ENCODE measurements at places on chromosomes 3 and 15.

DNA sequence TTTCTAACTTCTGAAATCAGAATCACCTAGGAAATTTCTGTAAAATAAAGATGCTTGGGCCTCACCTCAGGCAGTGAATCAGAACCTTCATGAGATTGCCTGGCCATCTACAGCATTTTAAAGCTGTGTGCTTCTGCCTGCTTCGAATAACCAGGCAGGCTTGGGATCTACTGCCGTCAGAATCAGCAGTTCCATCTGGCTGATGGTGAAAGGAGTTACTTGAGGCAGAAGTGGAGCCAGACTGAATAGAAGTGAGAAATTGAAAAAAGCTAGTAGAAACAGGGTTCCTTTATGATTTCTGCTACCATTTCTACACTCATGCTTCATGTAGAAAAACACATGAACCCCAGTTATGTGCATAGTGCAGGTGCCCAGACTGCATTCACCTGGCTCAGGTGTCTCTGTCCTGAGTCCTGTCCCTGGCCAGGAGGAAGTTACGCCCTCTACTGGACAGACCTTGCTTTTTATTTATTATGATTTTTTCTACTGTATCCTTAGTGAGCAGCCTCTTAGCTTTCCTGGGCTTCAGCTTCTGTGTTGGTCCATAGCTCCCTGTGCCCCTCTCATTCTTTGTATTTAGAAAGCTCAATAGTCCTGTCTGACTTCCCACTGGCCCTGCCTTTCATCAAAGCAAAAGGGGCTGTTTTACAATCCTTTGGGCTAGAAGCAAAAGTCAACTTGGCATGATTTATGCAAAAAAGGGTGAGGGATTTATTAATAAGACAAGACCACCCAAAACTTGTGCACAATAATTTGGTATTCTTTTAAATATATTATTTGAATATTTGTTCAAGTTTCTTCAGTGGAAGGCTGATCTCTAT is 200.8 kb upstream of the GOLGA6L4 start:
- DNase-seq: no peak

DNA sequence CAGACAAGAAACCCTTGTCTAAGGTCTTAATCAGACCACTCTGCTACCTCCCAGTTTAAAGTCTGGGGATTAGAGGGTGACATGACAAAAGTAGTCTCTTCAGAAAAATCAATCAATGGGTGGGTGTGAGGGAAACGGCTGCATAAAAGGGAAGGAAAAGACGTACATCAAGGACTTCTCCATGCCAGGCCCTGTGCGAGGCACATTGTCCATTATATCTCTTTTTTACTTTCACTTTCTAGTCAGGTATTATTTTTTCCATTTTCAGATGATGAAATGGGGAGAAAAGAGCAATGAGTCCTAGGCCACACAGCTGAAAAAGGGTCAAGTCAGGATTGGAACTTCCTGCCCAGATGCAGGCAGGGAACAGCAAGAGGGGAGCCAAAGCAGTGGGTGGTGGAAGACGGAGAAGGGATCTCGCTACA is 4.6 kb upstream of the CX3CR1 start:
- no peak for DNase-seq

GRCh38 chr3:52373676-52374075 is 57.6 kb downstream of the DNAH1 start:
- no peak for DNase-seq

- DNase-seq: no peak
Measured at GRCh38 chr3:159632851-159633250, 355.8 kb upstream of the IL12A start.

DNA sequence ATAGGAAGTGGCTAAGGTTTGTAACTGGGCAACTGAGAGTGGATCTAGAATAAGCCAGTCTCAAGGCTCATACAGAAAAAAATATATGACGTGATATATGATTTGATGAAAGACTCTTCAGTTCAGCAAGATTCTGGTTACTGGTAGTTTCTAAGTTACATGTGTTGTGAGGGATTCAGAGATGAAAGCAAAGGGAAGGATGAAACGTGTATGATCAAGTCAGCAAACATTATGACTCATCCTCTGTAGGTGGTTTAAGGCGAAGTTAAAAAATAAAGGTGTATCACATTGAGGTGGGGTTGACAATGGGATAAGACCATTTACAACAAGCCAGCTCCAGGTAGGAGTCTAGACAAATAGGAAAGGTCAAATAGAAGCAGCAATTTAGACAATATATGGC is 16.2 kb downstream of the TERC start:
- no peak for DNase-seq

GRCh38 chr15:62334536-62334935 is 169.5 kb upstream of the C2CD4B start:
- no peak for DNase-seq

DNA sequence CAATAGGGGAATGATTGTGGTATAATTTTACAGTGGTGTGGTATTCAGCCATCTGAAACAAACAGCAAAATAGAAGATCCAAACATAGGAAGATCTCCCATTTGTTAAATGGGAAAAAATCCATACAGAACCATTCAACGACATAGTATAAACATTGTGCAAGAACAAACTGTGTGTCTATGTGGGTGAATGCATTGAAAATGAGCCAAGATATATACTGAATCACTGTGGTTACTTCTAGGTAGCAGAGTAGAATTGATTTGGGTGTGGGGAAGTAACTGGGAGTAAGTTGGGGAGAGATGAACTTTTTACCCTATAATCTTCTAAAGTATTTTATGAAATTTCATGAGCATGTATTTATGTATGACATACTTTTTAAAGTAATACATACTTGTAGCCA is 123.1 kb upstream of the UMPS start:
- DNase-seq: no peak

GRCh38 chr3:14305324-14305723 is 97.1 kb upstream of the SLC6A6 start:
- no peak for DNase-seq

- DNase-seq: no peak
Measured at GRCh38 chr3:46811615-46812236, 51.5 kb downstream of the MYL3 start.

GRCh38 chr15:63067976-63068743 is 25.6 kb downstream of the TPM1 start:
- no peak for DNase-seq

- DNase-seq: no peak
Measured at GRCh38 chr3:7207125-7207524, 346.2 kb downstream of the GRM7 start.

DNA sequence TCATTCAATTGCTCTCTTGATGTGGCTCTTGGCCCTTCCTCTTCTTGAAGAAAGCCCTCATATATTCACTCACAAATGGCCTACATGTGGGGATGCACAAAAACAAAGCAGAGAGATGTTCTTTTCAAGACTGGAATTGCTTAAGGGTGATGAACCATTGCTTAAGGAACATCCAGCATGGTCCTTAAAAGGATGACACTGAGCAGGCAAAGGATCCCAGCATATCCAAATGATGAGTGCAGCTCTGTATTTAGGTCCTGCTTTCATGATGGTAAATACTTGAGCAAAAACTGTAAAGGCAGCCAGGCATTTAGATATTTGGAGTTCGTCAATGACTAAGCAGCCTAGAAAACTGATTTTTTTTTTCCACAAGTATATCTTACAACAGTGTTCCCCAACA is 173.8 kb upstream of the ARRDC4 start:
- DNase-seq: no peak

DNA sequence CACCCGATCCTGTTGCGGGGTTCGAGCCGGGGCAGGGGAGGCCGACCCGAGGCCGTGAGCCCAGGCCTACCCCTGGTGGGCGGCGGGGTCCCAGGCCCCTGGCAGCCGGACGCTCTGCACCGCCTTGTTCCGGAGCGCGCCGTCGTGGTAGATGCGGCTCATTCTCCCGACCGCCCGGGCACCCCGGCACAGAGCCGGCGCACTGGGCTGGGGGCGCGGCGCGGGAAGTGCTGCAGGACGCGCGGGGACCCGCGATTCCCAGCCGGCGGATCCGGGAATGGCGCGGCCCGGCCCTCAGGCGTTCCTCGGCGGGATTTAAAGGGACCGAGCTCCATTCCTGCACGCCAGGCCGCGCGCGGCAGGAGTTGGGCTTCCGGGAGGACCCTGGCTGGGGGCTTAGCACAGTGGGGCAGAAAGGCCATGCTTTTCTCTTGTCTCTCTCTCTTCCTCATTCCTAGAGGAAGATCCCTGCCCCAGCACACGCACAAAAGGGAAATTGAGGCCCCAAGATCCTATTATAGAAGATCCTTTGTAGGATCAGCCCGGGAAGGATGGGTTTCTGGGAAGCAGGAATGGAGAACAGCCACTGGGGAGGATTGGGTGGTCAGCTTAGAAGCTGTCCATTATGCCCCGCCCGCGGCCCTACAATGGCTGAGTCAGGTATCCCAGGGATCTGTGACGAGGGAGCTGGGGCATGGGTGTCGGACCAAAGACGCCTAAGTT is at the start of gene ARPIN:
Gene ARPIN (minus strand): TSS at position 279 of the 723 bp plus-strand sequence. CDS start 117 bp downstream, at position 162.
- DNase-seq: no peak

DNA sequence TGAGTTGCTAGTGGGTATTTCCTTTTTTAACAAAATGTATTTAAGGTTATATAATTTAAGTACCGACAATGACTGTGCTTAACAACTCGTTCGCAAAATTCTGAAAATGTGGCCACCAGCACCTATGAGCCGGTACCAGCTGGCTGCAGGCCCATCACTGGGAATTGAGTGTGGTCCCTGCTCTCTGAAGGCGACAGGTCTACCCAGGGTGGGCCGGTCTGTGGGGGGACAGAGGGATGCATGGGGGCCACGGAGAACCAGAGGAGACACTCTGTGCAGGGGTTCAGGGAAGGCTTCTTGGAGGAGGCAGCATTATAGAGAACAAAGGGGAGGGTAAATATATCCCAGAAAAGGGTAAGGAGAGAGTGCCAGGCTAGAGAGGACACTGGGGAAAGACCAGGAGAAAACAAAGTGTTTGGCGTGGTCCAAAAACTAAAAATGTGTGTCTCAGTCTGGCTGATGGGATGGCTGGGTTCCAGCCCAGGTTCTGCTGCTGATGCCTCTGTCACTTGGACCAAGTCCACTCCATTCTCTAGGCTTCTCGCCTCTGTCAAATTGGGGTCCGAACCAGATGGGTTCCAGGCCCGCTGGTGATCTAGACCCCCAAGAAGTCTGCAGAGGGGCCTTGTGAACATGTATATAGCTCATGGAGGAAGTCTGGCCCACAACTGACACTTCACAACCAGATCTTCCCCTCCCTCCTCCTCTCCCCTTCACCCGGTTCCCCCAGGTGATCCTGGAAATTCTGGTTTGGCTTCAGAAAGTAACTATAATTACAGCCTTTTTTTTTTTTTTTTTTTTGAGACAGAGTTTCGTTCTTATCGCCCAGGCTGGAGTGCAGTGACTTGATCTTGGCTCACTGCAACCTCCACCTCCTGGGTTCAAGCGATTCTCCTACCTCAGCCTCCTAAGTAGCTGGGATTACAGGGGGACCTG is 10.7 kb upstream of the CYP11A1 start:
- DNase-seq: no peak
